ENCODE measurements at places on chromosomes 1 and 21. TPM values are rescaled to one million over a fixed set of nuclear protein-coding genes. Genes with fewer than 3 reads are reported as not detected.

GRCh38 chr1:109891930-109892329 is 18.7 kb upstream of the CSF1 start:
- DNase-seq: no peak

GRCh38 chr1:210347112-210347511 is 18.4 kb downstream of the HHAT start:
- no peak for DNase-seq

DNA sequence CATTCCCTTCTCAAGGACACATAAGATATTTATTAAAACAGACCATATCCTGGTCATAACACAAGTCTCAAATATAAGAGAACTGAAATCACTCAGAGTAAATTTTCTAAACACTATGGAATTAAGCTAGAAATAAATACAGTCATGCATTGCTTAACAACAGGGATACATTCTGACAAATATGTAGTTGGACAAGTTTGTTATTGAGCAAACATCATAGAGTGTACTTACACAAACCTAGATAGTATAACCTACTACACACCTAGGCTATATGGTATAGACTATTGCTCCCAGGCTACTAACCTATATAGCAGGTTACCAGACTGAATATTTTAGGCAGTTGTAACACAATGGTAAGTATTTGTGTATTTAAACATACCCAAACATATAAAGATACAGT is 104.0 kb downstream of the MIS18A start:
- DNase-seq: no peak

The GPR157 gene
- 9.3 TPM for polyA plus RNA-seq

The RGS16 gene
- 2.5 TPM for polyA plus RNA-seq

- no peak for DNase-seq
These were observed 1.3 kb downstream of the NTNG1 start for GRCh38 chr1:107142140-107142542.

DNA sequence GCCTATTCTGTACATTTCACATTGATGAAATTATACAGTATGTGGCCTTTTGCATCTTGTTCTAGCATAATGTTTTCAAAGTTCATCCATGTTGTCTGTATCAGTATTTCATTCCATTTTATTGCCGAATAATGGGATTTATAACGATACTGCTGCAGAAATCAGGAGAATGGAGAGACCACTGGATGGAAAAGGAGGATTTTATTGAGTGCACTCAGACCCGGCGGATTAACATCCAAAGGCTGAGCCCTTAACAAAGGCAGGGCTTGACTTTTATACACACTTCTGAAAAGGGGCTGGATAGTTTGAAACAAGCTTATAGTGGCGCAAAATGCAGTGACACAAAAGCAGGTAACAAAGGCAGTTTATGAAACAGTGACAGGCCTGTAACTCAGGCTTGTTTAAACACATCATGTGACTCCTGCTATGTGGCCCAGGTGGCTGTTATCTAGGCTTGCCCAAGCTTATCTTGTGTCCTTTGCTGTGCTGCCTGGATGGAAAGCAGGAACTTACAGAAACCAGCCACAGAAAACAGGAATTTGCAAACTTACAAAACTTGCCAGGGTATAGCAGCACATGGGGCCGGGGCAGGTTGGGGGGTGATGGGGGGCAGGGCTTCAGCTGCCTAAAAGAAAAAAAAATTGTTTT is 32.8 kb upstream of the KCNJ15 start:
- DNase-seq: no peak

The HES3 gene
- not detected for polyA plus RNA-seq
